NCI-H2227 treated with DMSO at 0.1 percent for 48 hours (cell line): ENCODE measurements at places on chromosomes 13 and 19.

GRCh38 chr19:55198651-55199050, 10.7 kb downstream of the PTPRH start:
- no peak for DNase-seq

- DNase-seq: no peak
Observed at GRCh38 chr13:35714588-35715377, 238.3 kb upstream of the MAB21L1 start.

- DNase-seq: no peak
Observed at GRCh38 chr19:6808494-6808893, 36.0 kb downstream of the VAV1 start.

GRCh38 chr13:20570517-20570916, 3.6 kb downstream of the IFT88 start:
- DNase-seq: no peak
